Cardiac muscle cell (in vitro differentiated cells and primary cell): ENCODE measurements at places on chromosomes 2 and 18. TPM values are rescaled to one million over a fixed set of nuclear protein-coding genes. Genes with fewer than 3 reads are reported as not detected.

DNA sequence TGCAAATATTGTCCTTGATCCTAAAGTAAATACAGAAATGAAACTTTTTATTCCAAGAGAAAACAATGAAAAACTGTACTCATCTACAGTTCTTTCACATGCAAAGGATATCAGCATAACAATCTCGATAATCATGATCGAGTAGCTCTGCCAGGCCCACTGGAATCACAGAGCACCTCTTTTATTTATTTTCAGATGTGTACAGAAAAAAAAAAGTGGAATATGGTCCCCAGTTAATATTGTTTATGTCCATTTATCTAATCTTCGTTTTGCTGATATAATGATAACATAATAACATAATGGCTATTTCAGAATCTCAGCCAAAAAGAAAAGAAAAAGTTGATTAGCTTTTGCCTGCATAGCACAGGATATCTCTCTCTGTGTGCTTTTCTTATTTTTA is 6.5 kb downstream of the ZNF385B start:
- no peaks in the 10 kb centered on the region for H3K36me3 ChIP-seq
- no peaks in the 10 kb centered on the region for H3K4me1 ChIP-seq
- H3K4me3 ChIP-seq = no peak overlapping the region
- peaks cover 31% of the 10 kb centered on the region for H3K27me3 ChIP-seq
- DNase-seq = no peak
- no peak overlapping the region for H3K27ac ChIP-seq

The M1AP gene
- total RNA-seq = not detected in 2 replicates

DNA sequence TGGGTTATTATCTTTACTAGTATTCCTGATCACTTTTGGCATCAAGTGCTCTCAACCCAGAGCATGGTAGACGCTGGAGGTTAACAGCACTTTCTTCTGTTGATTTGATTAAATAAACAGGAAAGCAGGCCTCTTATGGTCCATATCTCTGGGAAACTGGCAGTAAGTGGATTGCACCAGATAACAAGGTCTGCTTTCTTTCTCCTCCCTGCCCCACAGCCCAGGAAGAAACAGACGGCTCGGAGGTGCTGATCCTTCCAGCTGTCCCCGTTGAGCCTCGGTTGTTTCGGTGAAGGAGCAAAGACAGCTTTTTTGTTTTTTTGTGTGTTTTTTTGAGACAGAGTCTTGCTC is 100.8 kb upstream of the KCTD1 start:
- H3K4me3 ChIP-seq = no peak overlapping the region
- peaks cover 4% of the 10 kb centered on the region for H3K27me3 ChIP-seq
- H3K4me1 ChIP-seq = no peaks in the 10 kb centered on the region
- no peak for DNase-seq

DNA sequence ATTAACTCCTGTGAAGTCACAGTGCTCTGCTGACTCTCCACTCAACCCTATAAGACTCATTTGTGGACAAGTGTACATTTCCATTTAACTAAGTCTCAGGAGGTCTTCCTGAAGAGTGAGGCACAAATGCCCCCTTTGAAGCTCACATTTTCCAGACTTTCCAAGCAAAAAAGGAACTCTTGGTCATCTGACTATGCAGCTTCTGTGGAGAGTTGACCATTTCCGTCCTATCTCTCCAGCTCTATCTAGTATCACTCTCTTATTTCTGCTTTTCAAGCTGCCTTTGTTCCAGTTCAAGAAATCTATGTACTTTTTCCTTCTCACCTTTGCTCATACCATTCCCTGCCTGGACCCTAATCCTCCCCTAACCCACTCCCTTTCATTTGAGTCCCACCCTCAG is 77.0 kb downstream of the ANTXR1 start:
- peaks cover 13% of the 10 kb centered on the region for H3K36me3 ChIP-seq
- H3K4me3 ChIP-seq = no peak overlapping the region
- no peaks in the 10 kb centered on the region for H3K4me1 ChIP-seq

DNA sequence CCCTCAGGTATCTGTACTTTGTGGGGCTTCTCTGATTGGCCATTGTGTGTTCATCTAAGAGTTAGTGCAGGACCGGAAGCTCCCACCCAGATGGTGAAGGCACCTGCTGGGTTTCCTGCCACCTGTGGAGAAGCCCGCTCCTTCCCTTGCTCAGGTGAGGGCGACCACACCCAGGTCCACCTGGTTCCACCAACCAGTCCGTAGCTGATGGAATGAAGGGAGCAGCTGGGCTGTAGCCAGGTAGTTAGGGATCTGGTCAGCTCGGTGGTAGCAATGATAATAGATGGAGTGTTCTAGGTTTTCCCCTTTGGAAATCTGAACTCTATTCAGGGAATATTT is 16.0 kb downstream of the SH3BP4 start:
- H3K4me1 ChIP-seq = peaks cover 29% of the 10 kb centered on the region
- DNase-seq = no peak
- no peak overlapping the region for H3K4me3 ChIP-seq
- no peaks in the 10 kb centered on the region for H3K36me3 ChIP-seq
- H3K27ac ChIP-seq = no peak overlapping the region

DNA sequence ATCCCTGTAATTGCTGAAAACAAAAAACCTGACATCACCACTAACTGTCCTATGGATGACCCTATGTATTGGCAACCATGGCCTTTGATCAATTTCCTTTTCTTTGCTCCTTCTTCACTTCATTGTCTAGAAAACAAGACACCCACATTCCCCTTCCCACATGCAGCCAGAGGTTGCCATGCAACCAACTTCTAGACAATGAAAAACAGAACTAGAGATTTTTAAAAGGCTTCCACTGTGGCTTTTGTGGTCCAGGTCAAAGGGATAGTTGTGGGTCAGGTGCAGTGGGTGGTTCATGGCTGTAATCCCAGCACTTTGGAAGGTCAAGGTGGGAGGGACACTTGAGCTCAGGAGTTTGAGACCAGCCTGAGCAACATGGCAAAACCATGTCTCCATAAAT is 139.3 kb upstream of the DOK6 start:
- no peak overlapping the region for H3K27ac ChIP-seq
- no peaks in the 10 kb centered on the region for H3K27me3 ChIP-seq
- H3K4me1 ChIP-seq = no peaks in the 10 kb centered on the region
- H3K4me3 ChIP-seq = no peak overlapping the region

DNA sequence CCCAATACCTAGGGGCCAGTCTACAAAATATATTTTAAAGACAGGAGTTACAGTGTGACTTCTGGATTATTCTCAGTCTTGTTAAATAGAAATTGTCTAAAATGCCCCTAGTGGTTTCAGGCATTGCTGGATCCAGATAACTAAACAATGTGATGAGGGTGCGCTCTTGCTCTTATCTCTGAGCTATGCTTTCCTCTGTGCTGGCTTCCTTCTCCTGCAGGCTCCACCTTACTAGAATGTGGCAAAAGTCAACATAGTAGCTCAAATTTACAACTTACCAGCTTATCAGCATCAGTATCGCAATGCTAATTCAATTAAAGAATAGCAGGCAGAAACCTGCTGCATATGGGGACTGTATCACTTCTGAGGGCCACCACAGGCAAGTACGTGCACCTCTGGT is 61.3 kb upstream of the RNU4ATAC start:
- H3K36me3 ChIP-seq = peaks cover 22% of the 10 kb centered on the region
- no peak overlapping the region for H3K4me3 ChIP-seq
- H3K27ac ChIP-seq = no peak overlapping the region
- no peaks in the 10 kb centered on the region for H3K27me3 ChIP-seq
- peaks cover 10% of the 10 kb centered on the region for H3K4me1 ChIP-seq

DNA sequence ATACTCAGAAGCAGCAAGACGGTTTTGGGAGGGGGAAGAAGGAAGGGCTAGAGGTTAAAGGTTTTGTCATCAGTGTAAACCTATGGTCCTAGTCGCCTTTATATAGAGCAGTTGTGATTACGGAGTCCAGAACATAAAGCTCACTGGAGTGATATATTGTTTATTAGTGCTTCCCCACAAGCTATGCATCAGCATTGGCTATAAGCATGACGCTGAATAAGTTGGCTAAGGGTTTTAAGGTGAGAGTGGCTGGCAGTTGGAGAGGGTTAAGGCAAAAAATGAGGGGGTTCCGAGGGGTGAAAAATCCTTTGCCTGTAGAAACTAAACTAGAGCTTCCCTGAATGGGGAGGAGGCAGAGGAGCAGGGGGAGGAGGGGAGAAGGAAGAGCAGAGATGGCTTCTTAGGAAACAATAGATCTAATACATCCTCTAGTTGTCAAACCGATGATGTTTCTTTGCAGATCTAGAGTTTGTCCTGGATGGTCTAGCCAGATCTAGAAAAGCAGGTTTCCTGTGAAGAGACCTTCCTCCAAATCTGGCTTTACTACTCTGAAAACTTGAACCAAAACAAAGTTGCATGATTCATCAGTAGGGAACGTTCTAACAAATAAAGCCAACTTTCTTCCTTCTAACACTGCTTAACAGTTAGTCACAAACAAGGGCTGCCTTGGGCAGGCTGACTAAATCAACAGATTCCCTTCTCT is 2.5 kb downstream of the KLF7 start:
- H3K36me3 ChIP-seq = peaks cover 3% of the 10 kb centered on the region
- peak overlapping the region; percentile 85 for H3K4me3 ChIP-seq
- peak; percentile 87 for DNase-seq
- H3K4me1 ChIP-seq = peaks cover 13% of the 10 kb centered on the region
- H3K27me3 ChIP-seq = no peaks in the 10 kb centered on the region

- H3K4me1 ChIP-seq = no peaks in the 10 kb centered on the region
- no peaks in the 10 kb centered on the region for H3K36me3 ChIP-seq
- DNase-seq = no peak
- no peaks in the 10 kb centered on the region for H3K27me3 ChIP-seq
Observed at GRCh38 chr2:96403481-96403880, 67.9 kb downstream of the NCAPH start.

DNA sequence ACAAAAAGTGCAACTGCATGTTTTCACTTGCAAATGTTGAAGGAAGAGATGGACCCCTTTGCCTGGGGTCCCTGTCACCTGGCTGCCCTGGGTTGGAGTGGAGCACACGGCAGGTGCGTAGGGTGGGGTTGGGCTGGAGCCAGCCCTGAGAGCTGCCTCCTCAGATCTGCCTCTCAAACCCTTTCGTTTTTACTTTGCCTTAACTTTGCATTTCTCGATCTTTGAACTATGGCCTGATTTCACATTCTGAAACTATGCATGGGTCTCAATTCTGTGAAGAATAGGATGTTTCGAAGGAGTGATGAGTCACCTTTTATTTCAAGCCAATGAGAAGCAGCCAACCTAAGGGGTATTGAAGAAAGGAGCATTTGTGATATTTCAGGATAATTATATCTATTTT is 132.8 kb downstream of the ACOXL start:
- peak; percentile 6 for DNase-seq
- no peak overlapping the region for H3K4me3 ChIP-seq
- H3K36me3 ChIP-seq = no peaks in the 10 kb centered on the region
- H3K27ac ChIP-seq = no peak overlapping the region
- no peaks in the 10 kb centered on the region for H3K27me3 ChIP-seq
- no peaks in the 10 kb centered on the region for H3K4me1 ChIP-seq

DNA sequence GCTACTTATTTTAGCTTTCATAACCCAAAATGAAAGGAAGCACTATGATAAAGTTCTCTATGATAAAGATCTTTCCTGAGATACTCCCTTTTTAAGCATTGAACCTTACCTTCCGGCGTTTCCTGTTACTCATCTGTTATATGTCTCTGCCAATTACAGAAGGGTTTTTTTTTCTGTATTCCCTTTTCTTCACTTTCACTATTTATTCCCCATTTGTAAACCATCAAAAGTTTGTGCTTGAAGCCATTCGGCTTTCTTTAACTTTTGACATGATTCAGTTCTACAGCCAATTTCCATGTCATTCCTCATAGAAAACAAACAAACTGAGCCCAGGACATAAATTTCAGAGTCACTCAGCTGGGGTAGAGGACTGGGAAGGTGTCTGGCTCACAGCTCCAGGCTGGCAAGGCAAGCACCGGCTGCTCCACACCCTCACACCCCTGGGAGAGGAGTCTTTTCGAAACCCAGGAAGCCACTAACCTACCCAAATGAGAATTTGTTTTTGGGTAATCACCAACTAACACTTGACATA is 429.4 kb upstream of the TRIB2 start:
- no peaks in the 10 kb centered on the region for H3K4me1 ChIP-seq
- no peak overlapping the region for H3K4me3 ChIP-seq
- H3K27me3 ChIP-seq = no peaks in the 10 kb centered on the region
- no peak for DNase-seq
- H3K36me3 ChIP-seq = no peaks in the 10 kb centered on the region

The ST6GAL2 gene
- total RNA-seq = 0.57 and 1.2 TPM in 2 replicates

DNA sequence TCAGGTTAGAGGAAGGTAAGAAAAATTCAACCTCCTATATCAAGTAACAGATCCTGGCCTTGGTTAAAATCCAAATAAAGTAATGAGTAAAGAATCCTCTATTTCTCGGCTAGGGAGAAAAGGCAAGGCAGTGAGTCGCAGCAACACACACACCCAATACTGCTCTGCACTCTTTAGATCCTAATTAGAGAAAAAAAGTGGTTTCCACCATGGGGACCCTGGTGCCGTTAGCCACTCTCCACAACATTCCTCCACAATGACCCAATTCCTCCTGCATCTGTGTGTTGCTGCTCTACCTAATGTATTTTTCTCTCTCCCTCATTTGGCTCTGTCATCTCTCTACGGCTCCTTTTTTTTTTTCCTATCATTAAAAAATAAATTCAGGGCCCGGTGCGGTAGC is 462.7 kb downstream of the METTL4 start:
- no peaks in the 10 kb centered on the region for H3K4me1 ChIP-seq
- no peaks in the 10 kb centered on the region for H3K27me3 ChIP-seq
- no peak overlapping the region for H3K4me3 ChIP-seq
- no peaks in the 10 kb centered on the region for H3K36me3 ChIP-seq
- no peak for DNase-seq

The FHOD3 gene
- 262 and 347 TPM in 2 replicates for total RNA-seq

DNA sequence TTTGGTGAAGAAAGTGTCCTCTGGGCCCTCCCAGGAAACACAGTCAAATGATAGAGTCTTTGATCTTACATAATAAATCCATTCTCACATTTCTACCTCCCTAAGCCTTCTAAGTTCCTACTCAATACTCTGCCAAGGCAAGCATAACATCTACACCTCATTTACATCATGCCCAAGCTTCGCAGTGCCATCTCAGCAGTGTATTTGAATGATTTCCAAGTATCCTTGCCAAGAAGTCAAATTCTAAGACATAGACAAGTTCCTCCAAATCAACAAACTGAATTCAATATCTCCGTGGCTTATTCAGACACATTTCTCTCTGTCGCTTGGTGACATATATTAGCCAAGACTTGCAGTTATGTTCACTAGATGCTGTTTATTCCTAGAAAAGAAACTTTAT is 8.1 kb upstream of the MLPH start:
- H3K4me1 ChIP-seq = peaks cover 5% of the 10 kb centered on the region
- no peak overlapping the region for H3K27ac ChIP-seq
- no peak overlapping the region for H3K4me3 ChIP-seq
- H3K36me3 ChIP-seq = no peaks in the 10 kb centered on the region

GRCh38 chr18:5626130-5626880 is 82.5 kb upstream of the EPB41L3 start:
- no peaks in the 10 kb centered on the region for H3K36me3 ChIP-seq
- H3K4me1 ChIP-seq = peaks cover 43% of the 10 kb centered on the region
- no peak for DNase-seq

GRCh38 chr2:47620770-47621437 is 162.0 kb upstream of the MSH6 start:
- H3K4me3 ChIP-seq = no peak overlapping the region
- H3K4me1 ChIP-seq = peaks cover 8% of the 10 kb centered on the region
- no peaks in the 10 kb centered on the region for H3K36me3 ChIP-seq
- H3K27ac ChIP-seq = no peak overlapping the region
- no peak for DNase-seq

GRCh38 chr2:145157741-145158591 is 638.0 kb upstream of the ZEB2 start:
- H3K27me3 ChIP-seq = no peaks in the 10 kb centered on the region
- no peaks in the 10 kb centered on the region for H3K36me3 ChIP-seq
- H3K4me3 ChIP-seq = no peak overlapping the region
- no peak for DNase-seq
- no peak overlapping the region for H3K27ac ChIP-seq
